ENCODE measurements at places on chromosomes 2 and 18.

- DNase-seq, result no peak
These were observed 129.2 kb downstream of the PLA2R1 start for GRCh38 chr2:159933040-159933726.

GRCh38 chr2:139357972-139358371 lies 577.8 kb upstream of the NXPH2 start:
- no peak for DNase-seq

DNA sequence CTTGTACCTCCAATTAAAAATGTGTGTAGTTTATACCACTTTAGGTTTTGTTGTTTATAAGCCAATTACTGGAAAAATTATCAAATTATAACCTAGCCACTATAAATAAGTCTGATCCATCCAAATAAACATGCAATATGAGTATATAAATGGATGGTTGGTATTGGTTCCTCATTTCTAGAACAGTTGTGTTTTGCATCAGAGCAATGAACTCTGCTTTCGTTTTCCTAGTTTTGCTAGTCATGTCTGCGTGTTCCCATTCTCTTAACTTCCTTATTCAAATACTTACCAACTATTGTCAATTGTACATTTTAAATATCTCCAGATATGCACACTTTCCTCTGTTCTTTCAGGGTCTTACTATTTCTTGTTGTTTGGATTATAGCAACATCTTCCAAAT lies 641.7 kb downstream of the NR4A2 start:
- DNase-seq, result peak; percentile 49

DNA sequence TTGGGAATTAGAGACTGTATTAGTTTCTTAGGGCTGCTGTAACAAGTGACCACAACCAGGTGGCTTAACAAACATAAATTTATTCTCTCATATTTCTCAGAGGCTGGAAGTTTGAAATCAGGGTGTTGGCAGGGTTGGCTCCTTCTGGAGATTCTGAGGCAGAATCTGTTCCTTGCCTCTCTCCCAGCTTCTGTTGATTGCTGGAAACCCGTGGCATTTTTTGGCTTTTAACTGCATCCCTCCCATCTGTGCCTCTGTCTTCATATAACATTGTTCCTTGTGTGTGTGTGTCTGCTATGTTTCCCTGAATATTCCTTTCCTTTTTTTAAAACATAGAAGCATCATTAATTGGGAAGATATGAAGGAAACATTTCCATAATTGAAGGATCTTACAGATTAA lies 448.1 kb upstream of the DCC start:
- no peak for DNase-seq

DNA sequence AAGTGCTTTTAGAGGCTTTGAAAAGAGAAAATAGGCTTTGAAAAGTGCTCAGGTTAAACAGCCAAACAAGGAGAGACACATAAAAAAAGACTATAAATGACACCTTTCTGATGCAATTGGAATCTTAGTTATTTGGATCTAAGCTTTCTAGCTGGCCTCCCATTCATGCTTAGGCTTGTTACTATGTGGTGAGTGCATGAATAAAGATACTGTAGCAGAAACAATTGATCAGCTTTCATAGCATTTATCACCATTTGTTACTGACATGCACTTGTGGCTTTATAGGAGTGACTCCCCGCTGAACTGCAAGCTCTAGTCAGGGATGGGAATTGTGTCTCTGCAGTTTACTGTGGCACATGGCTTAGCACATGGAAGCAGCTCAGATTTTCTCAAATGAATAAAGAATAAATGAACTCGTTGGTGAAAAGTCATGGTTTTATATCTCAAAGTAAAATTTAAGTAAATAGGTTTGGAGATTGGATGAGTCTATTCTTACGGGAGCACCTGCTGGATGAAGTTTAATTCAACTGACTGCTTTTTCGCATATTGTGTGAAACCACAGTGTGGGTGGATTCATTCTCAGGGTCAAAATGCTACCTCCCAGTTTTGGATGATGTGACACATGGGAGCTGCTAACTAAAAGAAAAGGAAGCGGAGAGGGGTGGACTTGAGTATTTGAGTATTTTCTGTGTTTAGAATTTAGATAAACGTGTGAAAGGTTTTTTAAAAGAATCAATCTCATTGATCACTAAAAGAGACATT lies 91.1 kb upstream of the NOL4 start:
- DNase-seq, result no peak

- DNase-seq, result no peak
These were observed 8.9 kb downstream of the ECEL1 start for GRCh38 chr2:232478571-232479340.

DNA sequence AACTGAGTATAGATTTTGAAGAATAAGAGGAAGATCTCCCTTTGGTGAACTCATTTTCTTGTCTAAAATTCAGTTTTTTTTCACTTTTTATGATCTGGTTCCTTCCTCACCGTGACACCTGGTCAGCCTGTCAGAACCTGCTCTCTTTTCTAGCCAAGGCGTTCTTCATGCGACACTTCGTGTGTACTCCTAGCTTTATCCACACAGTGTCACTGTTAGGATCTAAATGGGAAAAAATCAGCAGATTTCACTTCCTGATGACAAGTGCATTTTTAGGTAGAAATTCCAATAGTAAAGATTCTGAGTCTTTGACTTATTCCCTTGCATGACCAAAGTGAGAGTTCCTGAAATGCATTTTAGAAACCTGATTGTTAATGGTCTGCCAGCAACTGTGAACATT lies 89.8 kb downstream of the KLHL14 start:
- no peak for DNase-seq
